Bronchial epithelial cell (primary cell): ENCODE measurements at places on chromosomes 11 and 22.

GRCh38 chr11:44831605-44832394 is 105.0 kb downstream of the TSPAN18 start:
- DNase-seq: no peak

GRCh38 chr22:49462795-49463194 is 364.9 kb downstream of the BRD1 start:
- no peak for DNase-seq

- no peak for DNase-seq
Measured at GRCh38 chr11:123129920-123130319, 65.1 kb downstream of the CLMP start.

- DNase-seq: peak; percentile 17
Measured at GRCh38 chr11:120579611-120580031, 68.1 kb downstream of the GRIK4 start.

DNA sequence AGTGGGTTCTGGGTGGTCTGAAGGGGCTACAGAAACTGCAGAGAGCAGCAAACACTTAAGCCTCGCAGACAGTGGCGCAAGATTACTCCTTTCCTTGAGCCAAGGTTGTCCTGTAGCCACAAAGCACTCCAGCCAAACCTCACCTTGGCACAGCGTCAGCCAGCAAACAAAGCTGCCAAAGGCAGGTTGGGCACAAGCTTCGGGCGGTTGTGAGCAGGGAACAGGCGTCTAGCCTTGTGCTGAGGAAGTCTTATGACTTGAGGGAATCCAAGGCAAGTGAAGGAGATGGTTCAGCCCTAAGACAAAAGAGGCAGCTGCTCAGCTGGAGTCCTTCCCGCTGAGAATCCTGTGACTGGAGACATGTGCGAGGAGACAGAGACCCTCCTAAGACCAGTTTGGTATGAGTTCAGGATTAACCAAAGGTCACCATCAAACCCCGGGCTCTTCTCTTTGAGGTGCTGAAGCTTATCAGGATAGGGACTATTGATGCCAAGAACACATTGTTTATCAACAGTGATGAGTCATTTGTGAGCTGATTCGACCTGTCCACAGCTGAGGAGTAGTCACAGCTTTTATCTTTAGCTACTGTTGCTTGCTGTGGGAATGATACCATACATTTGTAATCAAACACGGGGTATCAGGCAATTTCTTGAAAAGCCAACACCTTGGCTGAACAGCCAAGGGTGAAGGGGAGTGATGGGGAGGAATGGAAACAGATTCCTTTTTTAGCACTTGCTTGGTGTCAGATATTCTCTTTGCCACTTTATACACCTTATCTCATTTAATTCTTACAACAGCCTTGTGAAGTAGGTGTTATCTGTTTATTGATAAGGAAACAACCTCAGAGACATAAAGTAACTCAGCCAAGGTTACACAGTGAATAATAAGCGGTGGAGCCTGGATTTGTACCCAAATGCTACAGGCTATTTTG is 4.6 kb downstream of the ADM start:
- peak; percentile 93 for DNase-seq

DNA sequence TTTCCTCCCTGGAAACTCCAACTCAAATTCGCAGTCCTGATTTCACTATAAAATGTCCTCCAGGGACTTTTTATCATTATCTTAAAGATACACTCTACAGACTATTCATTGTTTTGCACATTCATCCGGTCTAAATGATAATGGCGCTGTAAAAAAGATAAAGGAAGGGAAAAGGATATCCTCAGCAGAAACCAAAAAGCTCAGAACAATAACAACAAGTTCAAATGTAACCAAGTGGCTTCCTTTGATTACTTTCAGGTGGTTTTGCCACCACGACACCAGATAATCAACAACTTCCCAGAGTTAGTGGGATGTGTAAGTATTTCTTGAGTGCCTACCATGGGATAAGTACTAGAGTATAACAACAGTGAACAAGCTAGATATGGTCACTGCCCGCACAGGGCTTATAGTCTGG is 26.3 kb downstream of the PRCP start:
- DNase-seq: no peak

DNA sequence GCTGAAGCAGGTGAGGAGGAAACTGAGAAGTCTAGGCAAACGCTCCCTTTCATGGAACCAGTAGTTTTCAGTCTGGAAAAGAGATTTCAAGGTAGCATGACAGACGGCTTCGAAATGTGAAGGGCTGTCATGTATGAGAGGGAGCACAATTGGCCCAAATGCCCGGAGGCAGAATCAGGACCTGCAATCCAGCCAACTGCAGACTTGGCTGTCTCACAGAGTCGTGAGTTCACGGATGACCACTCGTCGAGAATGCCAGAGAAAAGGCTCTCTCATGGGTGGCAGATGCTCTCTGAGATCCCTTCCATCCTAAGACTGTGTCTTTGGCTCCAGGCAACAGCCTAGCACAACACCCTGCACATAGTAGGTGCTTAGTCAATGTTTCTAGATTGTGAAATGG is 134.8 kb downstream of the DSCAML1 start:
- no peak for DNase-seq

GRCh38 chr11:66919923-66920322 is 38.3 kb downstream of the PC start:
- no peak for DNase-seq

- peak; percentile 30 for DNase-seq
Measured at GRCh38 chr22:19663286-19663815, 51.0 kb upstream of the SEPTIN5 start.

GRCh38 chr11:134714021-134714656 is 302.1 kb upstream of the B3GAT1 start:
- DNase-seq: no peak

GRCh38 chr11:68262544-68262827 is 9.3 kb downstream of the C11orf24 start:
- no peak for DNase-seq

DNA sequence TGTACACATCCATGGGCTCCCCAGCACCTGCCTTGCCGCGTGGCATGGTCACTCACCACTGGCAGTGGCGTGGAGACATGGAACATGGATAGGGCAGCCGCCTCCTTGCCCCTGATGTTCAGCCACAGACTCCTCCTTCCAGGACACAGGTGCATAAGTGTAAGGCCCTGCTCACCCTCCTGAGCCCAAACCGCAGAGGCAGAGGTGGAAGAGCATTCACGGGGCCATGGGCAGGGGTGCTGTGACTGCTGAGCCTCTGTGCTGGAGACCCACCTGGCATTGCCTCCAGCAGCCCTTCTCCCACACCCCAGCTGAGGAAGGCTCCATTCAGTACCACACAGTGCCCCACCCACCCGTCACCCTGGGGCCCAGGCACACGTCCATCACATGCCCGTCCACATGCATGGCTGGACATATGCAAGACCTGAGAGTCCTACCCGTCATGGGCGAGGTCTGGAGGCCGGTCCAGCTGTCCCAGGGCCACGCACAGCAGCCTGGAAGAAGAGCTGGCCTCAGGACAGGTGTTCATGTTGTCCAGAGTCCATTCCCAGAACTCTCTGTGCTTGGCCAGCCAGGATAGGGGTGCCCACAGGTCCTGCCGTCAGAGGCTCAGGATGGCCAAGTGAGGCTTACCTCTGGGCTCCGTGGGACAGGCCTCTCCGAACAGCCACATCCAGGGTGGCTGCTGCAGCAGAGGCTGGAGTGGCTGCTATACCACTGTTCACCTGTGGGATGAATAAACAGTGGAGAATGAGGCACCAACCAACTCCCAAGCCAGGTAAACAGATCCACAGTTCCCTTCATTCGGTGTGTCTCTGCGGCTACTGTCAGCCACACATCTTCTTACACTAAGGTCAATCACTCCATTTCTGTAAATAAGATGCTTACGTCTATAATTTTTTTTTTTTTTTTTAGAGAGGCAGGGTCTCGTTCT is 1.7 kb upstream of the TUBGCP6 start:
- DNase-seq: no peak

- peak; percentile 96 for DNase-seq
Measured at GRCh38 chr11:94132152-94132558, 3.5 kb downstream of the PANX1 start.

GRCh38 chr11:119108857-119109221 is 1.7 kb downstream of the C2CD2L start:
- DNase-seq: no peak

- peak; percentile 55 for DNase-seq
Measured at GRCh38 chr22:24894998-24895397, 51.5 kb downstream of the LHFPL7 start.

GRCh38 chr11:44848203-44848962 is 102.3 kb downstream of the TP53I11 start:
- DNase-seq: no peak

- DNase-seq: no peak
Measured at GRCh38 chr11:8603696-8604077, 9.7 kb upstream of the STK33 start.

DNA sequence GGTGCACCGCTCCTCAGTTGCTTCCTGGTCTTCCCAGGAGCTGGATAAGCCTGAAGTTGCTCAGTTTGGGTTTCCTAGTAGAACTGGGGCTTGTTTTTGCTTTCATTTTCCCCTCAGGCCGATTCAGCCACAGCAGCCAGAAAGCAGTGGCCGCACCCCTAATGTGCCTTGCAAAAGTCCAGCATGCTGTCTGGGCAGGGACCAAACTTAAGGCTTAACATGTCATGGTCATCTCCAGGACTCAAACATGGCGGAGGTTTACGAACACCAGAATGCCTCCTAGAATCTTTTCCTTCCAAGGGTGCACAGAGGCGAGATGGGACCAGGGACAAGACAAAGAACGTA is 2.5 kb downstream of the GNG3 start:
- no peak for DNase-seq

DNA sequence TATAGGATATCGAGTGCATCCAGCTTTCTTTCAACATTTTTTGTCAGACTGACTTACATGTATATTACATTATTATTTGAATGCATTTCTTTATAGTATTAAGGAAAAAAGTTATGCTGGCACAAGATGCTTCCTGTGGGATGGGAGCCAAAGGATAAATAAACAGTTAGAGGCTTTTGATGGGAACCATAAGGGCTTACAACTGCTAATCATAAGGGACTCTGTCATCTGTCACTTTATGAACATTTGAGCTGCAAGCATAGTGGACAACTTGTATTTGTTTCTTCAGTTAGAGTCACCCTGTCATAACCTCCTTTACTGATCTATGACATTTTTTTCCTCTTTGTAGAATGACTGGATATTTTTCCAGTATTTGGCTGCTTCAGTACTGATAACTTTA is 132.4 kb upstream of the CHORDC1 start:
- DNase-seq: no peak

DNA sequence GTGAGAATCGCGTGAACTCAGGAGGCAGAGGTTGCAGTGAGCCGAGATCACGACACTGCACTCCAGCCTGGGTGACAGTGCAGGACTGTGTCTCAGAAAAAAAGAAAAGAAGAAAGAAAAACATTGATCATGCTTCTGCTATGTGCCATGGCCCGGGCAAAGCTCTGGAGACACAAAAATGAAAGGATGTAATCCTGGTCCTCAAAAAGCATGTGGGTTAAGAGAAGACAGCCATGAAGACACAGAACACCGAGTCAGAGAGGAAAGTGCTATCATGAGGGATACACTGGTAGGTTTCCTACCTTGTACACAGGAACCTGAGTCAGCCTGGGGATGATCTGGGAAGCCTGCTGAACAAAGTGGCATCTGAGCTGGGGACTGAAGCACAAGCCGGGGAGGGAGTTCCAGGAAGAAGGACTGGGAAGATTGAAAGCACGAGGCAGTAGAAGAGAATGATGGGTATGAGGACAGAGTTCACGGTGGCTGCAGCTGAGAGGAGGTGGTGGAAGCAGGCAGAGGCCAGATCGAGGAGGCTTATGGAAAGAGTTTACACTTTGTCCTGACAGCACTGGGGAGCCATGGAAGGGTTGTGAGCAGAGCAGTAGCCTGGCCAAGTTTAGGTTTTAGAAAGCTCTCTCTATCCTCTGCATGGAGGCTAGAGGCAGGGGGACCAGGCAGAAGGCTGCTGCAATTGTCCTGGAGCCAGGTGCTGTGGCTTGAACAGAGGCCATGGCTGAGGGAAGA is 9.9 kb upstream of the MAFF start:
- no peak for DNase-seq

GRCh38 chr11:111631024-111631665 is 28.9 kb downstream of the SIK2 start:
- DNase-seq: no peak

DNA sequence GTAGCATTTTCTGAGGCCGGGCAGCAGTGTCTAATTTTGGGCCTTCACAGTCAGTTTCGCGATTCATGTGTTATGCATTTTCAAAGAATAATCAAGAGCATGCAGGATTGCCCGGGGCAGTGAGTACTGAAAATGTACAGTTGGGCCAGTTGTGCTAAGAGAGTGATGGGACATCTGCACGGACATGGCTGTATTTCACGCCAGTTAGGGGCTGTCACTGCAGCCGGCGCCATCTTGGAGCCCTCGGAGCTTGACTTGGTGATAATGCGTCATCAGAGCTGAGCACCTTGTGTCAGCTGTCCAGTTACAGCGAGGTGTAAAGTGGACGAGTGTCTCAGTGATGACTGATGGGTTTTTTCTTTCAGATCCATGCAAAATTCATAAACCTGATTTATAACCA is 188.9 kb downstream of the TBC1D22A start:
- DNase-seq: no peak
